ENCODE measurements at places on chromosomes 2 and 18.

DNA sequence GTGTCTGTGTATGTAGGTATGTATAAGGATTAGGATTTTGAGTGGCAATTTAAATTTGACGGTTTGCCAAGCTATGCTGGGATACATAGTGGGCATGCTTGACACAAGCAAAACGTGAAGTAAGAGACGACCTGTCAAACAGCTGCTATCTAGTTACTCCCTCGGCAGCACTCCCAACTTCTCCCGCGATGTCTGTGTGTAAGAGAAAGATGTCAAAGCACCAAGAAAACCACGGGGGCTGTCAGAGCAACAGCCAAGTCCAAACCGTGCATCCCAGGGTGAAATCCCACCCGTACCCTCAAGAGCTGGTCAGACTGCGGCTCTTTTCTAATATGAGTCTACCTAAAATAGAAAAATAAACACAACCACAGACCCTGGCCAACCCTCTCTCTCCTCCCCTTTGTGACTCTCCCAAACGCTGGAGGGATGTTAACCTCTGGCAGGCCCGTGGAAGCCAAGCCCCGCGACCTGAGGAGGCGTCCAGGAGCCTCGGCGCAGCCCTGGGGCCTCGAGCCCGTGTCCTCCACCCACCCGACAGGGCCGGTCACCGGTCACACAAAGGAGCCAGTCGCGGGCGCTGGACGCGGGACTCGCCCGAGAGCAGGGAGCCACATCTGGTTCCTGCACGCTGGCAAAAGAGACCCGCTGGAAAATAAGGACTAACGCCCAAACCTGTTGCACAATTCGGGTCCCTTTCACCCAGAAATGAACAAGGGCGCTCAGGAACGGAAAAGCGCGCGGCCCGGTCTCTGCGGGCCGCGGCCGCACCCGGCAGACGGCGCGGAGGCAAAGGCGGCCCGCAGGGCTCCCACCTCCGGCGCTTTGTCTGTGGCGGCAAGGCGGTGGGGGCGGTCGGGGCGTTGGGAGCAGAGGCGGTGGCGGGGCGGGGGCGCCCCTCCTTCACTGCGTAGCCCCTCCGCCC is 925 bp downstream of the SESTD1 start:
- peak; percentile 4 for DNase-seq

- DNase-seq, result no peak
Observed at GRCh38 chr2:937530-937929, 13.1 kb upstream of the SNTG2 start.

DNA sequence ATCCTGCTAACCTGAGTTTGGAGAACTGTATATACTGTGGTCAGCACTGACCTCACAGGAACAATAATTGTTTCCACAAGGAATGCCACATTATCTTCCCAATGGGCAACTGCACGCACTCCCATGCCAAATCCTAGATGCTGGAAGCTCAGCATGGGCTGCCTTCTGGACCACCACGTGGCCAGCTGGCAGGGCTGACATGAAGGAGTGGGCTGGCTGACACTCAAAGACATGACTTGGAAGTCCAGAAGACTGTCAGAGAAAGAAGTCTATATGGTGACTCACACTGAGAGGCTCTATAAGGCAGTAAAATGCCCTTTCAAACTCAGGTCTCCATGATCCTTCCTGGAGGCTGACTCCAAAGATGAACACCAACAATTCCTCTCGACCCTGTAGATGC is 98.4 kb upstream of the RNF152 start:
- no peak for DNase-seq

GRCh38 chr2:69616755-69617154 is 26.8 kb downstream of the AAK1 start:
- DNase-seq, result no peak

GRCh38 chr2:54295911-54296310 is 39.9 kb upstream of the TSPYL6 start:
- DNase-seq, result no peak

Measured in CD4-positive, alpha-beta T cell treated with Interferon gamma for 1 hour (primary cell).